ENCODE measurements at places on chromosomes 11 and 22.

DNA sequence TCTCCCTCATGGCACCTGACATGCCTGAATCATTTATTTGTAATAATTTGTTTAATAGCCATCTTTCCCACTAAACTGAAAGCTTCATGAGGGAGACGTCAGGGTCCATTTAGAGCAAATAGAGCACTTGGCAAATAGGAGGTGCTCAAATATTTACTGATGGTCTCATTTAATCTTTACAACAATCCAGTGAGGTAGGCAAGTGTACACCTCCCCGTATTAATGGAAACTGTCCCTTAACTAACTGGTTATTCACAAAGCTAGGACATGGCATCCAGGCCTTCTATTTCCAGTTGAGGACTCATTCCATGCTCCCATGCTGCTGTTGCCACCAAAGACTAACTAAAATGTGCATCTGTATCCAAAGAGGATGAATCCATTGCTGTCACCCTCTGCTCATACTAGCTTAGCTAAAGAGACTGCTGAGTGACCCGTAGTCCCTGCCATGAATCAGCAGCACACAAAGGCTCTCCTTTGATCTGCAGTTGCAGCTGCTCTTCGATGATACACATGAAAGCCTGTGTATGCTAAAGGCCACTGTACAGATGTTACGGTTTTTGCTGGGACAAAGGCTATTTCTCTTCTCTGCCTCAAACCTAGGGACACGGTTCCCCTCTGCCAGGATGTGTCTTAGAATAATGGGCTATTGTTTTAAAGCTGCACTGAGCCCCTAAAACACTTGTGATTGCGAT lies 82.6 kb downstream of the RAB30 start:
- DNase-seq = no peak

GRCh38 chr22:46220921-46221320 lies 29.2 kb downstream of the CDPF1 start:
- peak; percentile 13 for DNase-seq

DNA sequence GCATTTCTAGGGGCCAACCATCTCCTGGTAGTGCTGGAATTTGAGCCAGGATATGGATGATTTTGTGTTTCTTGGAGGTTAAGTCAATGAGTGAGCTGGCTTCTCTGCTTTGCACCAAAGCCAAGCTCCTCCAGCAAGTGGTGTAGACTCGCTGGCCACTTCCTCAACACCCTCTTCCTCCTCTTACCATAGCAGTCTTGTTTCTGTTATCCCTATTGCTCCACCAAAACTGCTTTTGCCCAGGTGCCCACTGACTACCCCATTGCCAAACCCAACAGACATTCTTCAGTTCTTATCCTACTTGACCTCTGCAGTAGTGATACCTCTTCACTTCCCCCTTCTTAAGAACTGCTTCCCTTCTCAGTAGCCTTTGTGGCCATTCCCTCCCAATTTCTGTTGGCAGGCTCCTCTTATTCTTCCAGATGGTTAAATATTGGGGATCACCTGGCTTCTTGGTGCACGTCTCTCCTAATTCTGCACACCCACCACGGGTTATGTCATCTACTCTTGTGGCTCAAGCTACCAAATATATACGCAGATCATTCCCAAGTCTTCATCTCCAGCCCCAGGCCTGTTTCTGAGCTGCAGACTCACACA lies 7.0 kb upstream of the PRG2 start:
- DNase-seq = no peak

DNA sequence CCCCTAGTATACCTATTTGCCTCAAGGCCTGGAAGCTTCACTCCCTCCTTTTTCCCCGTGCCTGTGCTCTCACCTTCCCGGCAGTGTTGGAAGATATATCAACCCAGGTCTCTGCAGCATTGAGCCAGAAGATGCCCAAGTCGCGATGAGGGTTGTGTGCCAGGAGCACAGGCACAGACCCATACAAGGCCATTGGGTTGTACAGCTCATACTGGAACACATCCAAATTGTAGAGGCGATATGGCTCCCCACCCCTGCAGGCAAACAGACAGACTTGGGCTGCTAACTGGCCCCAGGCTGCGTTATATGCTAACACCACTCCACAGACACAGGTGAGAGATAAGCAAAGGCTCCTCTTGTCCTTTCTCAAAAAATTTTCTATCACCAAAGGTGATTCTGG lies 10.7 kb upstream of the B3GAT3 start:
- no peak for DNase-seq

- DNase-seq = no peak
These were observed 91.4 kb downstream of the NELL1 start for GRCh38 chr11:20760811-20761210.

DNA sequence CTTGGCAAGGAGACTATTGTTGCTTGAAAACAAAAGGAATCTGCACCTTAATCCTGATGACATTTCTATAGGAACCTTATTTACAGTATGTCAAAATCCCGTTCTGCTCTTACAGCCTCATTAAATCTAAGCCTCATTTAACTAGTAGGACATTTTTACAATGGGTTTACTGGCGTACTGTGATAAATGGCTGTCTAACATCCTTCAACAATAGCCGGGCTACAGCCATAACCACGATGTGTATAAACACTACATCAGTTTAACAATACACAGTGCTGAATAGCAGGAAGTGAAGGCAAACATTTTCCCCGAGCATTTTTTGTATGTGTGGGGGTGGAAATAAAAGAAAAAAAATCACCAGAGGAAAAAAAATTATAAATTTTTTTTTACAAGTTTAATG lies 131.2 kb downstream of the ARL14EP start:
- no peak for DNase-seq
